ENCODE measurements at places on chromosomes 2 and 18.

DNA sequence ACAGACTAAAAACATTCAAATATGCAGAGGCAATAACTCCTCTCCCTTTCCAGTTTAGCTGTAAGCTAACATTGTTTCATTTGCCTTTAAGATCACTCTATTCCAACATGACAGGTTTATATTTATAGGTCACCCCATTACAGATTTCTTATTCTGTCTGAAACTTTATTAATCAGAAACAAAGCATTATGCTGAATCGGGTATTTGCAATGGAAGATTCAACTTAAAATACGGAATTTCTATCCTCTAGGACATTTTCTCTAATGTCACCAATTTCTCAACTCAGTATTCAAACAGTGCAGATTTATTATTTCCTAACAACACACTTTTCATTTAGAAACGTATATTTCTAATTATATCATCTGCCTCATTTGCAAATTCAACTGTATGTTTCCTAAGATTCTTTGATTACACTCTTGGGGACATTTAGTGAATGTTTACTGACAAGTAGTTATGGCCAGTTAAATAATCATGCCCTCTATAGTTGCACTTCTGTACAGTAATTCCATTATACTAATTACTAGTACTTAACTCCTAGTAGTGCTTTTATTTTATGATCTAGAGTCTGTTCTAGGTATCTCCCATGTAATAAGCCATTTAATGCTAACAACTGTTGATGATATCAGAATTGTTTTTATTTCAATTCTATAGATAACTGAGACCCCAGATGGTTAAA lies 358.1 kb downstream of the ERBB4 start:
- DNase-seq, result no peak

GRCh38 chr2:95122197-95122551 lies 566 bp upstream of the MRPS5 start:
- DNase-seq, result no peak

DNA sequence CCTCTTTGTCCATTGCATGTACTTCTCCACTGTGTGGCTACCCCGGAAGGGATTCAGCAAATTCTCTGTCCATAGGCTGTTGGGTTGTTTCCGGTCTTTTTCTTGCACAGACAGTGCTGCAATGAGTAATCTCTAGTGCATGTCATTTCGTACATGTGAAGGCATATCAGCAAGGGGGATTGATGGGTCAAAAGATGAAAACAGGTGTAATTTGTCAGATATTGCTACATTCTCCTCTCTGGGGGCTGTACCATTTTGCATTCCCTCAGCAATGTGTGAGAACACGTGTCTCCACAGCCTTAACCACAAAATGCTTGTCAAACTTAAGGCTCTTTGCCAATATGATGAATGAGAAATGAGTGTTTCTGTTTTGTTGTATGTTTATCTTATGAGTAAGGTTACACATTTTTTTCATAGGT lies 60.5 kb downstream of the KLHL29 start:
- DNase-seq, result no peak

GRCh38 chr2:236849508-236849907 lies 236.2 kb upstream of the COPS8 start:
- DNase-seq, result no peak

DNA sequence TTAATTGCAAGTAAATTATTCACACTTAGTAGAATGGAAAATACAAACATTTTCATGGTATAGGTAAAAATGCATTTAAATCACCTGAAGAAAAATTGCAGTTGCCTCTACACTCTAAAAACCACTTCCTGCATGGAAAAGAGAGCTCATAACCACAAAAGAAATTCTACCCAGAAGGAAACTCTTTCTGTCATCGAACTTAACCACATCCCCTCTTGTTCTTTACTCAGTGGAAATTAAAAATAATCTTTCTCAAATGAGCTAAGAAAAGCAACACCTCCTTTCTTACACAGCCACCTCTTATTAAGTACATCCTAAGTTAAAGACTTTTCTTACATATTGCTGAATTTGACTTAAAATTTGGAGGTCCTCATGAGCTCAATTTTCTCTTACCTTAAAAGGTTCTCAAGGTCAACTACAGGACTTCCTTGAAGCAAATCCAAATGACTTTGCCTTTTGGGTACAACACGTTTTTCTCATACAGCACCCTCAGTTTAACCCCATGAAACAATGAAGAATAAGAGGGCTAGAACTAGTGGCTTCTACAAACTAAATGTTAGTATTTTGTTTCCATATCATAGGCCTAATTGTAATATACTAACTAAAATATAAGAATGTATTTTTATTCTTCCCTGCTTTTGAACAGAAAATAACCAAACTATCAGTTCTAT lies 109.1 kb upstream of the CRIM1 start:
- DNase-seq, result no peak

- no peak for DNase-seq
Observed at GRCh38 chr18:44229693-44230108, 451.0 kb upstream of the SETBP1 start.

- DNase-seq, result no peak
Observed at GRCh38 chr2:220628252-220628651, 943.9 kb downstream of the EPHA4 start.

GRCh38 chr2:143347271-143347695 lies 218.1 kb downstream of the ARHGAP15 start:
- no peak for DNase-seq

- no peak for DNase-seq
Observed at GRCh38 chr2:162053066-162053807, 20.8 kb downstream of the DPP4 start.

All from stimulated activated CD8-positive, alpha-beta memory T cell treated with anti-CD3 and anti-CD28 coated beads, Interleukin-12 subunit alpha, Interleukin-12 subunit beta, amount 100 ng/mL, for 4 hours (primary cell).